ENCODE measurements at places on chromosomes 7 and 10.

DNA sequence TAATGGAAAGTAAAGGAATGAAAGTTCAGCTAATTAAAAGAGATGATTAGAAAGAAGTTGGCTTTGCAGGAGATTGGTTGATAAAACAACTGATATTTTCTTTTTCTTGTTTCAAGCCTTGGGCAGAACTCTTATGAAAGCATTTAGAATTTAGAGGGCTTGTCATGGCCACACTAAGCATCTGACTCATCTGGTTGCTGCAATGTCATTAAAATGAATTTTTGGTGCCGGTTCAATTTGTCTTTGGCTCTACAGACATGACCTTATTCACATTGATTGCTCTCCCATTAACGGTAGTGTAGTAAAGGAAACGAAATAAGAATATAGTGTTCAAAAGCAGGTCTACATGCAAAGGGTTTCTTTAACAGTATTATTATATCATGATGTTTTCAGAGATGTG, 1012.4 kb upstream of the C7orf33 start:
- no peak for DNase-seq

- no peak for DNase-seq
Observed at GRCh38 chr10:70576803-70577517, 25.6 kb downstream of the PRF1 start.

- no peak for DNase-seq
Observed at GRCh38 chr7:30450983-30451497, 27.5 kb downstream of the NOD1 start.

DNA sequence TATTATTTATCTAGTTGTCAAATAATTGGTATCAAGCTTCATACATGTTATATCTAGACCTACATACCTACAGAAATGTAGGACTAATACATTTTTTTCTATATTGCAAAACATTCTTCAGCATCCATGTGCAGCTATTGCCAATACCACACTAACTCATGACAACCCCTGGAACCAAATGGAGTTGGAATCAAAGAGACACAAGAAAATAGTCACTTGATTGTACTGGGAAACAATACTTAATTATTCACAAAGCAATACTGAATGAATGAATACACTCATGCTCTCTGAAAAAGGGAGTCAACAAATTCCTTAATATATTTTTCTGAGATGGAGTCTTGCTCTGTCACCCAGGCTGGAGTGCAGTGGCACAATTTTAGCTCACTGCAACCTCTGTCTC, 10.4 kb upstream of the CFAP43 start:
- DNase-seq = no peak

DNA sequence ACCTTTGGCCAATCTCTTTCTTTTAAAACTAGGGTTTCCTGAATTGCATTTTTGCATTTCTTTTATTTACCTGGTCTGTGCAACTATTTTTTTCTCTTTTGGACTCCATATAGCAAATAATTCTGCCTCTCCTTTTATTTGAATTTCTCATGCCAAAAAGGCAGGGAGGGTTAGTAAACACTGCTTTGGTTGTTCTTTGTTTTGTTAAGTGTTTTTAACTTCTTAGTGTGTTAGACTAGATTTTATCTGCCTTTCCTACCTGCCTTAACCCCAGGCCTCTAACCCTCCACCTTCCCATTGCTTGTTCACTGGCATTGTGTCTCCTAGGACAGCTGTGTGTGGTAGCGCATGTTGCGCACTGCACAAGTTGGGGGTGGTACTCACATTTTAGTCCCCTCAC, 18.1 kb downstream of the ZMIZ1 start:
- DNase-seq = no peak

DNA sequence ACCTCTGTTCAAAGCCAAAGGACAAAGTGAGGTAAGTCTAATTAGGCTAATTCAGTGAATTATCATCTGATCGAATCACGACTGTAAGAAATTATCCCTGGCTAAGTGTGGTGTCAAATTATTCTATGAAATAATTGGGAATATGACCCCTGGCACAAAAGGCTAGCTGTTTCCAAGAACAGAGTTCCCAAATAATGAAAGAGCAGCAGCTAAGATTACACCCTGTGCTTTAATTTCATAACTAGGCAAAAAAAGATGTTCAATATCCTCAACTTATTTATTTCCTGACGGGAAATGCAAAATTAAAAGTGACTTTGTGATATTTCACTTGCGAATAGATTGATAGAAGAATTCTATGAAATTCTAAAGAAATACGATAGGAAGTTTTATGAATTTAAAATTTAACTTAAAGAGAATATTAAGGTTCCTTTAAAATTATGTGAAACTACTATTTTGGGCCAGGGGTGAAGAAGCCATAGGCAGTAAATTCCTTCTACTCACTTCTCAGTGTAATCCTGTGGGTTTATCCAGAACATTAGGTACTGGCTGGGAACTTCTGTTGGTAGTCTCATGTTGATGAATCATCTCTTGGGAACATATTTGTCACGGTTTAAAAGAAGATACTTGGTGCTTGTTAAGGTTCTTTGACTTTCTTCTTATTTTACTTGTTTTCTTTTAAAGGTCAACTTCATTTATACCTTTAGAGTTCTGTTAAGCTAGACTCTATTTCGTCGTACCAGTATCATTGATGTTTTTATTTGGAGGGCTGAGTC, 148.5 kb downstream of the POLR1F start:
- DNase-seq = no peak

- no peak for DNase-seq
Observed at GRCh38 chr7:7512861-7513597, 22.6 kb downstream of the COL28A1 start.

GRCh38 chr10:122910310-122910709, at the start of gene FAM24A:
Gene FAM24A (plus strand): TSS chr10:122910610. CDS start chr10:122911635, 1,025 bp downstream.
- DNase-seq = no peak

DNA sequence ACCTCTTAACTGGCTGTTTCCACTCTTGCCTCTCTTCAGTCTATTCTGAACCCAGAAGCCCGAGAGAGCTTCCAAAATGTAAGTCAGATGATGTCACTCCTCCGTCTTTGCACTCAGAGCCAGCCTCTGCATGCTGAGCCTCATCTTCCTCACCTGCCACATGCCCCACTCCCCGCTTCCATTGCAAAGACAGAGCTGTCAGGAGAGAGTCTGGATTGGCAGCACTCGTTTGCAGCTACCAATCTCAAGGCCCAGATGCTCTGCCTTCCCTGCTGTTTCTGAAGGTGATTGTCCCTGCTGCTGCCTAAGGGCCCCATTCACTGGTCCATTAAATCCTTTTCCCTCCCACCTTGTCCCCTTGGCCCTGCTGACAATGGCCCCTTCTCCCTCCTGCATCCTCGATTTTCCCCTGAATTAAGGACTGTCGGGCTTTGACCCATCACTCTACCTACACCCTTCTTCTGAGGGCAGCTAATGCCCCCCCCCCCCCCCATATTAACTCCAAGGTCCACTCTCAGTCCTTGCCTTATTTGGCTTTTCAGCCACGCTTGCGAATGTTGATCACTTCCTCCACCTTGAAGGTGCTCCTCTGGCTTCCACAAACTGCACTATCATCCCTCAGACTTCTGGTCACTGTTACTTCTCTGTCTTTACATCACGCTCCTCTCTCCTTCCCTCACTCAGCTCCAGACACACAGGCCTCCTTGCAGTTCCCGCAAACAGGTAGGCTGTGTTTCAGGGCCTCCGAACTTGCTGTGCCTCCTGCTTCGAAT, 98.5 kb downstream of the CHN2 start:
- no peak for DNase-seq

- no peak for DNase-seq
Observed at GRCh38 chr10:11305825-11306593, 288.3 kb downstream of the CELF2 start.

GRCh38 chr10:74797550-74797949, 28.9 kb upstream of the KAT6B start:
- DNase-seq = no peak

DNA sequence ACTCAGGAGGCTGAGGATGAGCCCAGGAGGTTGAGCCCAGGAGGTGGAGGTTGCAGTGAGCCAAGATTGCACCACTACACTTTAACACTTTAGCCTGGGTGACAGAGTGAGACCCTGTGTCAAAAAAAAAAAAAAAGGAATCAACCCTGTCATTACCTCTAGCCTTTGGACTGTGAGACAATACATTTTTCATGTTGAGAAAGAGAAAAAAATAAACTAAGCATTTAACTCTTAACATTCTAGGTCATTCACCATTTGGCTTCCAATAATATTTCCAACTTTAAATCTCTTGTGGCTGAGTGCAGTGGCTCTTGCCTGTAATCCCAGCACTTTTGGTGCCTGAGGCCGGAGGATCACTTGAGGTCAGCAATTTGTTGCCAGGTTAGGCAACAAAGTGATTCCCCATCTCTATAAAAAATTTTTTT, 41.9 kb upstream of the TPST1 start:
- no peak for DNase-seq

DNA sequence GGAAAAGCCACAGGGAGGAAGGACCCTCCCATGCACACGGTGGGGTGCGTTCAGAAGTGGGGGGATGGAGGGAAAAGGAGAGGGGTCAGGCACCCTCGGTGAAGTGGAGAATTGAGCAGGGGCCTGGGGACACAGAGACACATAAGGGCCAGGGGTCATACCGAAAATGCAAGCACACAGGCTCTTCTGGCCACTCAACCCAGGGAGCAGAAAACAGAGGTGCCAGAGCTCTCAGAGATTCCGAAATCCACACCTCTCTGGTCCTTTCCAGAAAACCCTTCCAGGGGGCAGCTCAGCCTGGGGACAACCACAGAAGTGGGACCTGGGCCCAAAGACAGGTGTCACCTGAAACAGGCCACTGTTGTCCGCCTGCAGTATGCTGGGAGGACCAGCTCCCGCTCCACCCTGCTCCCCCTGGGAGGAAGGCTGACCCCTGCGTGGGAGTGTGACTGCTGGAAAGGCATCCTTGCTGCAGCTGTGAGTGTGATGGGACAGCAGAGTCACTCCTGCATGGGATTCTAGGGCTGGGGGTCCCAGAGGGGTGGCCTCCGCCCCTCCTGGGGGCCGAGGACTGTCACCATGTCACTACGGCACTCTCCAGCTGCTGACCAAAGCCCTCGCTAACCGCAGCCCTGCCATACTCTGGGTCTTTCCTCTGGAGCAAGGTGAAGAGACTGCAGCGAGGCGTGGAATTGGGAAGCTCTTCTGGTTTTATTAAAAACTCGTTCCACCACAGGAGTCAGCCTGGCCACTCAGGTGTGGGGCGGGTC, 63.1 kb downstream of the TMEM209 start:
- no peak for DNase-seq

DNA sequence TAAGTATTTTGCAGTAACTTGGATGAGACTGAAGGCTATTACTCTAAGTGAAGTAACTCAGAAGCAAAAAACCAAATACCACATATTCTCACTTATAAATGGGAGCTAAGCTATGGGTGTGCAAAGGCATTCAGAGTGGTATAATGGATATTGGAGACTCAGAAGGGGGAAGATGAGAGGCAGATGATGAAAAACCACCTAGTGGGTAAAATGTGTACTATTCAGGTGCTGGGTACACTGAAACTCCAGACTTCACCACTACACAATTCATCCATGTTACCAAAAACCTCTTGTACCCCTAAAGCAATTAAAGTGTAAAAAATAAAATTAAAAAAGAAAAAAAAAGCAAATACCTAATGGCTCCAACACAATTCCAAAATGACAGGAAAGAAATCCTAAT, 351.7 kb downstream of the NXPH1 start:
- DNase-seq = no peak

DNA sequence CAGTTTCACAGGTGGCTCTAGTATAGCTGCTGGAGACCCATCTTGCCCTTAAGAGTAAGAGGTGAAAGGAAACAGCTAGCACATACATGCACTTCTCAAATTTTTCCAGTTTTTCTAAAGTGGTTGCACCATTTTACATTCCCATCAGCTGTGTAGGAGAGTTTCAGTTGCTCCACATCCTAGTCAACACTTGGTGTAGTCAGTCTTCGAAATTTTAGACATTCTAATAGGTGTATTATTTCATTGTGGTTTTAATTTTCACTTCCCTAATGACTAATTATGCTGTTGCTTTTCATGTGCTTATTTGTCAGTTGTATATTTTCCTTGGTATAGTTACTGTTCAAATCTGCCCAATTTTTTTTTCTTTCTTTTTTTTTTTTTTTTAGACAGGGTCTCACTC, 9.5 kb upstream of the HACD1 start:
- DNase-seq = no peak

DNA sequence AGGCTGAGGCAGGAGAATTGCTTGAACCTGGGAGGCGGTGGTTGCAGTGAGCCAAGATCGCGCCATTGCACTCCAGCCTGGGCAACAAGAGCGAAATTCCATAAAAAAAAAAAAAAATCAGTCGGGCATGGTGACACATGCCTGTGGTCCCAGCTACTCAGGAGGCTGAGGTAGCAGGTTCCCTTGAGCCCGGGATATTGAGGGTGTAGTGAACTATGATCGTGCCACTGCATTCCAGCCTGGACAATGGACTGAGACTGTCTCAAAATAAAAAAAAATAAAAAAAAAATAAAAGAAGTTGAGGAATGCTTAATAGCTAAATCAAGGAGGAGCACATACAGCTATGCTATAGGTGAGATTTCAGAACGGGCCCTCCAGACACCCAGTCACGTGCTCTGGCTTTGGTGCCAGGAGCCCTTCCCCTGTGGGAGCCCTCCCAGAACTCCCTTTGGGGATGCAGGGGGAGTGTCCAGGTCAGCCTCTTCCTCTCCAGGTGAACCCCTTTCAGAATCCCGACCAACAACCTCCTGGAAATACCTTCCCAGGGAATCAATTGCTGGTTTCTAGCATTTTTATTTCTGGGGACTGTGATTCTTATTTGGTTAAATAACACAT, 42.9 kb upstream of the CTBP2 start:
- DNase-seq = no peak

Data from posterior cingulate gyrus (tissue), 11 donors.